ENCODE measurements at places on chromosomes 12 and 14.

- no peak for DNase-seq
Measured at GRCh38 chr14:92473261-92473968, 40.2 kb upstream of the RIN3 start.

GRCh38 chr12:39931231-39931630, 174.7 kb downstream of the SLC2A13 start:
- DNase-seq, result no peak

DNA sequence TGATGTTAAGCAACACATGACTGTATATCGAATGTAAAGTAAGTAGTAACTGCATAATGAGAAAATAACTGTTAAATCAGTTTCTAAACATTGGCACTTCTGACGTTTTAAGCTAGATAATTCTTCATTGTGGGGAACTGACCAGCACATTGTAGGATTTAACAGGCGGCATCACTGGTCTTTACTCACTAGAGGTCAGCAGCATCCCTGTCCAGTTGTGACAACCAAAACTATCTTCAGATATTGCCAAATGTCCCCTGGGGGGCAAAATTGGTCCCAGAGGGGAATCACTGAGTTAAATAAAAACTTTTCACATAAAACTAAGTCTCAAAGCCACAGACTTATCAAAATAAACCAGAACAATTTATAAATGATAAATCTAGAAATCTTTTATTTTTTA, 65.3 kb downstream of the BLTP3B start:
- no peak for DNase-seq

- DNase-seq, result no peak
Measured at GRCh38 chr14:96649327-96649601, 147.1 kb downstream of the PAPOLA start.

- no peak for DNase-seq
Measured at GRCh38 chr12:91951571-91951970, 194.1 kb downstream of the BTG1 start.

DNA sequence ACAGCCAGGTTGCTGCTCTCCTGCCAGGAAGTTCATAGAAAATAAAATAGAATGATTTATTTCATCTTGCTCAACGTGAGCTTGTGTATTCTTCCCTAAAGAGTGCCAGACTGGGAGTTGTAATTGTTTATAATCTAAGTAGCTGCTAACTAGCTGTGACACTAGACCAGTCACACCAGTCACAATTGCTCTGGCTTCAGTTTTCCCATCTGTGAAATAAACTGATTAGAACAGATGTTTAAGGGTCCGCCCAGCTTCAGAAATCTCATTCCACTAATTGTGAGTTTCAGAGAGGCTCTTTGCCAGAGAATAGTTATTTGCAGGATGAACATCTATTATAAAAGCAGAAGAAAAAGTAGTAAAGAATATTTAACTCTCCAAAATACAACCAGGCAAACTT, 55.6 kb upstream of the ZDHHC17 start:
- no peak for DNase-seq

DNA sequence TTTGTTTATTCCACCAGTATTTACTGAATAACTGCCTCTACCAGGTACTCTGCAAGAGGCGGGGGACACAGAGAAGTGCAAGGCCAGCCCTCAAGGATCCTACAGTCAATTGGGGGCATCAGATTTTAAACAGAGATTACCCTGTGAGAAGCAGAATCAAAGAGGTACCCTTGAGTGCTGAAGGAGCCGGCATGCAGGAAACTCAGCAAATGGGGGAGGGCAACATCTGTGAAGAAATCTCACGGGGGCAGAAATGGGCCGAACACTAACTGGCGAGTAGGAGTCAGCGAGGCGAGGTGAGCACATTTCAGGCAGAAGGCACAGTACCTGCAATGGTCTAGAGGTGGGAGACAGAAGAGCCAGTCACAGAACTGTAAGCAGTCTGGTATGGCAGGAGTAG, 9.0 kb downstream of the GALNT6 start:
- no peak for DNase-seq

GRCh38 chr12:57497223-57498131, 9.6 kb downstream of the MARS1 start:
- DNase-seq, result no peak

DNA sequence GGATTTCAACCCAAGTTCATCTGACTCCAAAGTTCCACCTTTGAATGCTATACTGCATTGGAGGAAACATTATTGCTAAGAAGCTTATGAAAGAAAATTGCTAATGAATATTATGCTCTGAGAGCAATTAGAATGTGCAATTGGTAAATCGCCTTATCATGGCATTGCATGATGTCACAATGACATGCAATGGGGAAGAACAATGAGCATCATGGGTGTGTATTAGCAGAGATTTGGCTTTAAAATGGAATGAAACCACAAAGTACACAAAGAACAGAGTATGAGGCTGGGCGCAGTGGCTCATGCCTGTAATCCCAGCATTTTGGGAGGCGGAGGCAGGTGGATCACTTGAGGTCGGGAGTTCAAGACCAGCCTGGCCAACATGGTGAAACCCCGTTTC, 34.7 kb downstream of the FOS start:
- no peak for DNase-seq

GRCh38 chr14:21475767-21476522, 814 bp downstream of the RAB2B start:
- DNase-seq, result no peak

DNA sequence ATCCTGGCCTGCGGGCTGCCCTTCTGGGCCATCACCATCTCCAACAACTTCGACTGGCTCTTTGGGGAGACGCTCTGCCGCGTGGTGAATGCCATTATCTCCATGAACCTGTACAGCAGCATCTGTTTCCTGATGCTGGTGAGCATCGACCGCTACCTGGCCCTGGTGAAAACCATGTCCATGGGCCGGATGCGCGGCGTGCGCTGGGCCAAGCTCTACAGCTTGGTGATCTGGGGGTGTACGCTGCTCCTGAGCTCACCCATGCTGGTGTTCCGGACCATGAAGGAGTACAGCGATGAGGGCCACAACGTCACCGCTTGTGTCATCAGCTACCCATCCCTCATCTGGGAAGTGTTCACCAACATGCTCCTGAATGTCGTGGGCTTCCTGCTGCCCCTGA, 15.4 kb upstream of the BDKRB1 start:
- no peak for DNase-seq

DNA sequence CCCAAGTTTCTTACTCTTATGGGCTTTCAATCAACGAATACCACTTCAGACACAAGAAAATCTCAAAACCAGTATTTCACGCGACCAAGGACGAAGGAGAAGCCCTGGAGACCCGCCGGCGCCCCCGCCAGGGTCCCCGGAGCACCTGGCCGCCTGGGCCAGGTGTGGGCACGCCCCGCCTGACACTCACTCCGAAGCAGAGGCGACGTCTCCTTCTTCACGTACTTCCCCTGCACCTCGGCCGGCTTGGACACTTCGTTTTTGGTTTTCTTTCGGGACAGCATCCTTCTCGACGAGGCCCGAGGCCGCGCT, 466 bp downstream of the SAV1 start:
- DNase-seq, result no peak

- DNase-seq, result no peak
Measured at GRCh38 chr12:614411-614970, 48.8 kb downstream of the NINJ2 start.

GRCh38 chr12:16168078-16168477, 109.4 kb downstream of the SLC15A5 start:
- no peak for DNase-seq

DNA sequence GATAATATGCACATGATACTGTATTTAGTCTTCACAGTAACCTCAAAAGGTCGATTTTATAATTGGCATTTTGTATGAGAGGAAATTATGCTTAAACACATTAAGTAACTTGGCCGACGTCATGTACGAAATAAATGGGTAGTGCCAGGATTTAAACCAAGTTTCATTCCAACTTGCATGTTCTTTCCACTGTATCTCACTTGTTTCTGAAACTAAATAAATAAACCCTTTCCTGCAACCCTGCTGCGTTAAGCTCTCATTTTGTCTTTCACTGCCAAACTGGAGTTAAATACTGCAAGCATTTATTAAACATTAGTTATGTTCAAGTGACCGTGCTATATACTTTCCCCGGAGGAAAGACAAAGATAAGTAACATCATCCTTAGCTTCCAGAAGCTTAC, 293.9 kb upstream of the PRKD1 start:
- DNase-seq, result no peak

GRCh38 chr14:90275820-90276219, 19.5 kb downstream of the PSMC1 start:
- no peak for DNase-seq
